ENCODE measurements at places on chromosomes 3 and 15.

DNA sequence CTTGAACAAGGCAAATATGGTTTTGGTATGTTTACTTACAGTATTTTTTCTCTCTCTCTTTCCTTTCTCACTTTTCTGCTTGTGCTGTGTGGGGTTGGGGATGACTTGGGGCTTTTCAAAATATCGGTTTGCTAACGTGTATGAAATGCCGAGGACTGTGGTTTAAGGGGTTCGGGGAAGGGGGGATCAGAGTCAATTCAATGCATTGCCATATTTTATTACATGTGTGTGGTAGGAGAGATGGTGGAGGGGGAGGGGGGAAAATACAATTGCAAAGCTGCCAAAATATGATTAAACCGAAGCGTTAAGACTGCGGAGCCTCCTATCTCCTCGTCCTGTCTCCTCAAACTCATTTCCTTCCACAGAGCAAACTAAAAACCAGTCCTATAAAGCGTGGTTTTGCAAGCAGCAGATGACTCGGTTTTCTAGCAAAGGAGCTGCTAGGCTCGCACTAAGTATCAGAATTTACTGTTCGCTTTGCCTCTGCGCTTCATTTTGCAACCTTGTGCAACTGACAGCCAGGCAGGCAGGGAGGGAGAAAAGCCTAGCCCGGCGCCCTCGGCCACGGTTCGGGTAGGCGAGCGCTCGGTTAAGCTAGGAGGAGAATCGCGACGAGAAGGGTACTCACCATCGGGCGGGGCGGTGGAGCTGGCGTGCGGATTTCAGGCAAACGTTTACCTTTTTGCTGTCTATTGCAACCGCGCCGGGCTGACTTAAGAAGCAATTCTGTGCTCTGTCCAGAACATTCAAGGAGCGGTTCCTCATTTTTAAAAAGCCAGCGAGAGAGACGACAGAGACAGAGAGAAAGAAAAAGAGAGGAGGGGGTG is 4.0 kb upstream of the NR2F2 start:
- no peak for DNase-seq

- no peak for DNase-seq
Measured at GRCh38 chr3:157125101-157125500, 34.8 kb downstream of the CCNL1 start.

DNA sequence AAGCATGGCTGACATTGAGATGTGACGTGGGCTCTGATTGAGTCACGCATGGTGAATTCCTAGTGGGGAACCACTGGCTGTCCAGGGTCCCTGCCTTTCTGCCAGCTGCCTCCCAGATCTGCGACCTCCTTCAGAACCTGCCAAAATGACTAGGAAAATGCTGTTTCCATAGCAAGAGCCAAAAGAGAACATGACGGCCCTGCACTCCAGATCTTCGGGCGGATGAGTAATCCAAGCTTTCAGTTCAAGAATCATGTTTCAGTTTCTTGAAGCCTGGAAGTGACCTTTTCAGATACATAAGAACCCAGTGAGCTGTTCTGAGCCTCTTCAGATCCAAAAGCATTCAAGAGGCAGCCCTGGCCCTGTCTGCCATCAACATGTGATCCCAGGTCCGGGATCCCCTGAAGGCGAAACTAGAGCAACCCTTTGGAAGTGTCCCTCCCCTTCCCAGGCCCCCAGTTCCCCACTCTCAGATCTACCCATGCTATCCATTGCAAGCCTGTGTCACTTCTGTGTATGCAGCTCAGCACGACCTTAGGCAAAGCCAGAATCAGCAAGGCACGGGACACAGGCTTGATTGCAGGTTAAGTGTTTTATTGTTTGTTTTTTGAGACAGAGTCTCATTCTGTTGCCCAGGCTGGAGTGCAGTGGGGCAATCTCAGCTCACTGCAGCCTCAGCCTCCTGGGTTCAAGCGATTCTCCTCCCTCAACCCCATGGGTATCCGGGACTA is 19.7 kb downstream of the ANKRD63 start:
- DNase-seq = no peak

DNA sequence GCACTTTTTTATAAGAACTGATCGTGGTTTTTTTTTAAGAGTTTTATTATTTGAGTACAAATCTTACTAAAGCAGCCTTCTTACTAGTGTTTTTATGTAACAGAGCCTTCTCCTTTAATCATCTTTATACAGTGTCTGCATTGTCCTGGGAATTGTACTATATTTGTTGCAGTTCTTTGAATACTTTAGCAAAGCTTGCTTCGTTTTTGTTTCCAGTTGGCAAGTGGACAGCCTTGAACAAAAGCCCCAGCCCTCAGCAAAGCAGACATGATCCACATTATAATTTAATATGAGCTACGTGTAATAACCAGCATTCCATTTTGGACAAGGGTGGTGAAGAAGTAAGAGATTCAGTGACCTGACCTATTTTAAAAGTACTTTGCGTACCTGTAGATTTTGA is 112.2 kb upstream of the FLNB start:
- DNase-seq = no peak

- DNase-seq = no peak
Measured at GRCh38 chr15:70826634-70827033, 27.3 kb downstream of the LARP6 start.

GRCh38 chr3:49199239-49199899 is 28.0 kb downstream of the KLHDC8B start:
- no peak for DNase-seq

- DNase-seq = no peak
Measured at GRCh38 chr3:173138026-173138425, 3.0 kb downstream of the SPATA16 start.

DNA sequence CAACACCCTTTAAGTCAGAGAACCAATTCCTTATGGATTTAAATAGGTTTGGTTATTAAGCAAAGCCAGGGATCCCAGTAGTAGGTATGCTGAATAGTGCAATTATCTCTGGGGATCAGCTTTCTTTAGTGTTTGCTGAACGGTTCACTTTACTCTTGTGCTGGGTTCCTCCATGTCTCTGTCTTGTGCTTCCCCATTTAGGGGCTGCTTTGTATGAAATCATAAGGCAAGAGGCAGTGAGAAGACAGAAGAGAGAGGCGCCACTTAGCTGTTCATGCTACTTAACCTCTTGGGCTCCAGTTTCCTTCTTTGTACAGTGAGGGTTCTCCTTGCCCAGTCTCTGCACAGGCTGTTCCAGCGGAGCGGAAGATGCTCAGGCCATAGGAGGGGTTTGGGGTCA is 3.5 kb downstream of the ST6GAL1 start:
- DNase-seq = no peak

DNA sequence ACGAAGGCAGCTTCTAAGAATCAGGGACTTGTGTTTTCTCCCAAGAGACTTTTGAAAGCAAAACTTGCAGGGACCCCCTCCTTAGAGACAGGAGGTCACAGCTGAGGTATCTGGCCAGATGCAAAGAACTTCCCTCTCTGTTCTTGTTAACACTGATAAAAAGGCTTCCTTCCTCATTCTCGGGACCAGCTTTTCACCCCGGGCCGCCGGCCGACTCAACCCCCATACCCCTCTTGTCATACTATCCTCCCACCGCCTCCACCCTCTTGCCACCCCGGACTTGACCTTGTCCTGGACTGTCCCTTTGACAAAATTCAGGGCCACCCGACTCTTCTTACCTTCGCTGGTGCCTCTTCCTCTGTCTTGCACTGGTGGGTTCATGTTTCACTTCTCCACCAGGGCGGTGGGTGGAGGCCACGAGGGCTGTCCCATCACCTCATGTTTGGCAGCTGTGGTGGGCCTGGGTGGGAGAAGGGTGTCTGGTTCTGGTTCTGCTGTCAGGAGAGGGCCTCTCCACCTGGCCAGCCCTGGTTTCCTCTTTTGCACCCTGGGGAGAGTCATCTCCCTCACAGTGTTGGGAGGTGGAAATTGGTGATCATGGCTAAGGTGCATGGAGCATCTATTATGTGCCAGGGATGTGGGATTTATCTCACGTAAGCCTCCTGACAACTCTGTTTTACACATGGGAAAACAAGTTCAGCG is 32.5 kb downstream of the BHLHE40 start:
- no peak for DNase-seq

GRCh38 chr3:155101398-155101797 is 21.3 kb downstream of the MME start:
- DNase-seq = no peak

DNA sequence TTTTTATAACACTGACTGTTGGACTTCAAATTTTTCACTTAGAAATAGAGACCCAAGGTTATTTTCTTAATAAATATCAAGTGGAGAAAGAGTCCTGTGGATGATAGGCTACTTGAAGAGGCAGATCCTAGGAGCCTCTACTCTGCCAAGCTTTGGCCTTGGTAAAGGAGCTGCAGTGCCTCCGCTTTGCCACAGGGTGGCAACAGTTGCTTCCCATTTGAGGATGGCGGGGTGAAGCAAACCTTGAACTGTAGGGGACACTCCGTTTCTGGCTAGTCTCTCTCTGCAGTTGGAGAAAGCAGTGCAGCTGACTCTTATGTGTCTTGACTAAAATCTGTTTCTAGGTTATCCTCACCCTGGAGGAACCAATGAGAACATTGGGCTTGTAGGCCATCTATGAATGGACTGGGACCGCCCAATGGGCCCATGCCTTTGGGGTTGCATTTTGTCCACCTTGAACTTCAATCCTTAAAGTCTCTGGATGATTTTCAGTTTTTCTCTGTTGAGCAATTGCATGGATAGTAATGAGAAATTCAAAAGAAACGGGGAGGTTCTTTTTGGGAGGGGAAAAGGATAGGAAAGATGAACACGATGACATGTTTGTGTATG is 9.8 kb downstream of the SCG5 start:
- peak; percentile 30 for DNase-seq

DNA sequence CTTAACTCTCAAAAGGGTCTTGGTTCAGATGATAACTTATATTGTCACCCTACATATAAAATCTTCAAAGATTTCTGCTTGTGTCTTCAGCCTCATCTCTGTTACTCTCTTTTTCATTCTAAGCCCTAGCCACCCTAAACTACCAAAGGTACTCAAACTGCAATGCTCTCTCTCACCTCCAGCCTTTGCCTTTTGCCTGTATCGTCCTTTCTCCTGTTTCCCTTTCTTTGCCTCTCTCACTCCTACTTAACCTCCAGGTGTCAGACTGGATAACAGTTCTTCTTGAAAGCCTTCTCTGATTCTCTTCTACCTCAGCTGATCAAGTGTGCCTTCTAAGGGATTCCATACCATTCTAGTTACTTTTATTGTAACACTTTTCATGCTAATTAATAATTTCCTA is 149.8 kb downstream of the SERPINI1 start:
- no peak for DNase-seq

DNA sequence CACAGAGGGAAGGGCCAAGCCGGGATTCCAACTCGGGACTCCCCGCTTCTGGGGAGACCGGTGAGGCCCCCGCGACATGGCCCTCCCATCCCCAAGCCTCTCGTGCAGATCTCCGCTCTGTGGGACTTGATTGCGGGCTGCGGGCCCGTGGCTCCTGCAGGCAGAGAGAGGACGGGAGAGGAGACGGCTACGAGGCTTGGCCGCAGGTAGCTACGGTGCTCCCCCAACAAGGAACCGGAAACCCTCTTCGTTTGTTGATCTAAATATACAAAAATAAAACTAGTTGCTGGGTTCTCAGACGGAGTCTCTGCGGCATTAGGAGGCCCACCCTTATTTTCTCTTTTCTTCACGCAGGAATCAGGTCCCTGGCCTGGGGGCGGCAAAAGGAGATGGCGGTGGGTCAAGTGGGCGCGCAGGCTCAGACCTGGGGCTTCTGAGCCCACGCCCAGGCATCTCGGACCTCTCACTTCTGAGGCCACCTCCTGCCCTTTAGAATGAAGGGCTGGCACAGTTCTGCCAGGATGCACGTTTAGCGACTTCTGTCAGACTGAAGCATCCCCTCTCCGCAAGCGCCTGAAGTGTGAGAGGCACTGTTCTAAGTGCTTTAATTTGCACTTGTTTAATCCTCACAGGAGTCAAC is 10.9 kb downstream of the GNB5 start:
- DNase-seq = peak; percentile 18

DNA sequence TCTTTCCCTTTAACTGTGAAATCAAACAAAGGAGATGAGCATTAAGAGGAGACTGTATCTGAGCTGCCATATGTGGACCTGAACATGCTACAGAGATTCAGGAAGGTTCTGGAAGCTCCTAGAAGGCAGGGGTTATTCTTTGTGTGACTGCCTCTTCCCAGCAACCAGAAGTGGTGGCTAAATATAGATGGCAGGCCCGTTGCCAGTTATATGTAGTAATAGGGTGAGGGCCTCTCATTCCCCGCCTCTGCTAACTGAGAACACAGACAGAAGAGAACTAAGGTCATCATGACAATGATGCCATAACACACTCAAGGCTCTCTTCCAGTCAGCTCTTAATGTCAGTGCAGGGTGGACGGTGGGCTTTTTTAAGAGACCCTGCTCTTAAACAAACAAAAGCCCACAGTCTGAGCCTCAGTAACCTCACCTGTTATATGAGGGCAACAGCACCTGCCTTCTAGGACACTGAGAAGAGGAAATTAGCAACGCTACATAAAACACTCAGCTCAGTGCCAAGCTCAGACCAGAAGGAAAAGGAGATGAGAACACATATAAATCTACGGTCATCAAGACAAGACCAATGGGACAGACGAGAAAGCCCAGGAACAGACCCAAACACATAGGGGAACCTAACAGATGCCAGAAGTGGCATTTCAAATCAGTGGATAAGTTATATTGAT is 22.3 kb downstream of the CFAP92 start:
- DNase-seq = no peak

DNA sequence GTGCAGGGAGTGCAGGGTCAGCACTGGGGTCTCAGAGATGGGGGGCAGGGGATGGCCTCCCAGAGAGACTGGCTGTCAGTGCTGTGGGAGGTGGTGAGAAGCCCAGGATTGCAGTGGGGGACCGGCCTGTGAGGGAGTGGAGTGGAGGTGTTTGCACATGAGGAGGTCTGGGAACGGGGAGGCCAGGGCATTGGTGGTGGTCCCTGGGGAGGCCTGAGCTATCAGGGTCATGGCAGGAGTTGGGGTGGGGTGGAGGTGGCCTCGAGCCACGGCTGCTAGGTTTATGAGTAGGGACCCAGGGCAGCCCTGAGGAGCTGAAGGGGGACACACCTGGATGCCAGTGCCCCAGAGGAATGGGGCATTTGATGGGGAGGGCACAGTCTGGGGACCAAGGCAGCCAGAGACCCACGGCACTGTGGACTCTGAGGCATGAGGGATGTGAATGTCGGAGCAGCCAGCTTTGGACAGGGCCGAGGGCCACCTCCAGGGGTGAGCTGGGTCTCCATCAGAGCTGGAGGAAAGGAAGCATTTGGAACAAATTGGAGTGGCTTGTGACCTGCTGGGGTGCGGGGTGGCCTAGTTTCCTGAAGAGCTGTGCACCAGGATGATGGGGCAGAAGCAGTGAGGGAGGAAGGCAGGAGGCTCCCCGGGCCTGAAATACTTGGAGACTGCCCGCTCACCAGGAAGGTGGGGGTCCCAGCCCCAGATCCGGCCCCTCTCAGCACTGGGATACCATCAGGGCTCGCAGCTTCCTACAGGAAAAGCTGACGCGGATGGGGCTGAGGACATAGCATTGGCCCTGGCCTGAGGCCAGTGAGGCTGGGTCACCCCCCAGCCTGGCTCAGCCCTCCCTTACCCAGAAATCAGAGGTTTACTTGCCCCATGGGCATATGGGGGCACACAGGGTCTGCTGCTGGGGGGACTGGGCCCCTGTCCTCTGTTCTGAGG is 9.5 kb upstream of the CSPG4 start:
- DNase-seq = no peak

- no peak for DNase-seq
Measured at GRCh38 chr3:10722911-10723310, 93.1 kb upstream of the SLC6A11 start.

- DNase-seq = no peak
Measured at GRCh38 chr3:23440416-23441294, 237.5 kb downstream of the UBE2E2 start.

- DNase-seq = no peak
Measured at GRCh38 chr3:150739200-150739863, 23.6 kb downstream of the SIAH2 start.

- DNase-seq = no peak
Measured at GRCh38 chr15:30924353-30924752, 20.6 kb downstream of the FAN1 start.

GRCh38 chr3:47874438-47874837 is 71.5 kb downstream of the DHX30 start:
- no peak for DNase-seq

Data from GM18507 (cell line).